ENCODE measurements at places on chromosomes 7 and 10.

- no peak for DNase-seq
Observed at GRCh38 chr7:38942431-38943051, 33.5 kb upstream of the VPS41 start.

- DNase-seq: no peak
Observed at GRCh38 chr7:47942132-47942531, 6.1 kb downstream of the PKD1L1 start.

DNA sequence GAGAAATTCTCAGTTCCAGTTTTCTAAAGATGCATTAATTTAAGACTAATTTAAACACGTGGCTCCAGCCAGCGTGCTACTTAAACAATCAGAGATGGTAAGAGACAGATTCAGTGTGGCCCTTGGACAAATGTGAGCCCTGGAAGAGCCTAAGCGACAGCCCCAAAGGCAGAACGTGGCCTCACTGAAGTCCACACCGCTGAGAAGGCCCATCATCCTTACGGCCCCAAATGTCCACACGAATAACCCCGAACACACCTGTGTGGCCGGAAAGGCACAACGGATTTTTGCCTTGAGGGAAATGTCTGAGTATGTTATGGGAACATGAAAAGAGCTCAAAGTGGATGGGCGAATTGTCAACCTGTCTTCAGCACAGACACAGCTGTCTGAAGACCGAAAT is 3.2 kb downstream of the COX19 start:
- DNase-seq: no peak

GRCh38 chr7:15463801-15464666 is 97.8 kb downstream of the AGMO start:
- no peak for DNase-seq

- DNase-seq: no peak
Observed at GRCh38 chr10:22308390-22308789, 7.8 kb upstream of the COMMD3 start.

DNA sequence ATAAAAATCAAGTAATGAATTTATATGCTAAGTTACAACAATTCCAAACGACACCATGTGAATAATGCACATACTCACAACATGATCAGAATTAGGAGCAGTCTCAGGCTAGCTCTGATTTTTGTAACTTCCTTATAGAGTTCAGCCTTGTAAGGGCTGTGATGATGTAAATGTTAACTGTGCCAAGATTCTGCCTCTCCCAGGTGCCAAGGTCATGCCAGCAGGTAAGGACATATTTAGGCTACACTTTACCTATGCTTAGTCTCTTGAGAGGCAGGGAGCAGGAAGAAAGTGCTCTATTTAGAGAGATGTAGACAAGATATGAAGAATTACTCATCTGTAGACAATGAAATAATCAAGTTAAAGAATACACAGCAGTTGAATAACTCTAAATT is 53.6 kb upstream of the AGR3 start:
- no peak for DNase-seq

DNA sequence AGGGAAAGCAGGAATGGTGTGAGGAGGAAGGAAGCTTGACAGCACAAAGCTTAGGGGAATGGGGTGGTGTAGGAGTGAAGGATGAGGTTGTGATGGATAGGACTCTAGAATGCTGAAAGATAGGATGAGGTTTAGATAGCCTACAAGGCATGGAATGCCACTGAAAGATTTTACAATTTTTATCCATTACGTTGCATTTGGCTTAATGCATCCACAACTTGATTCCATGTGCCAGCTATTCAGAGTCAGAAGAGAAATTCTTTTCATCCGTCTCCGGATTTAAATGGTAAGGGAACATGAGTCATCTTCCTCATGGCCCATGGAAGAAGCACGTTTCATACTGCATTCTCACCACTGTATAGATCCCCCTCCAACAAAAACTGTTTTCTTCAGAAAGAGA is 212.4 kb upstream of the BMPER start:
- no peak for DNase-seq

DNA sequence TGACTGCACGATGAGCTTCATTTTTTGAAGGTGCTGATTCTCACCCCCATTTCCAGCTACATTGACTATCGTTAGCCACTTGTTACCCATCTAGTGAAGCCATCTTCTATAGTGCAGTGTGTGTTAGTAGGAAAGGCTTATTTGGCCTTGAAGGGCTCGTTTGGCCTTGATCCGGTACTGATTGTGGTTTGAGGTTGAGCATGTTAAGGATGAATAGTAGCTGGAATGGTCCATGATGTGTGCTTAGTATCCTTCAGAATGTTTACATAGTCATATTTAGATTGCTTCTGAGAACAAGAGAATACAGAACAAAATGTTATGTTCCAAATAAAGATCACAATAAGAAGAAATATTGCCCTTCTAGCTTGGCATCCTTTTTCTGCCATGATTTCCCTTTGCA is 591.5 kb downstream of the AUTS2 start:
- no peak for DNase-seq

DNA sequence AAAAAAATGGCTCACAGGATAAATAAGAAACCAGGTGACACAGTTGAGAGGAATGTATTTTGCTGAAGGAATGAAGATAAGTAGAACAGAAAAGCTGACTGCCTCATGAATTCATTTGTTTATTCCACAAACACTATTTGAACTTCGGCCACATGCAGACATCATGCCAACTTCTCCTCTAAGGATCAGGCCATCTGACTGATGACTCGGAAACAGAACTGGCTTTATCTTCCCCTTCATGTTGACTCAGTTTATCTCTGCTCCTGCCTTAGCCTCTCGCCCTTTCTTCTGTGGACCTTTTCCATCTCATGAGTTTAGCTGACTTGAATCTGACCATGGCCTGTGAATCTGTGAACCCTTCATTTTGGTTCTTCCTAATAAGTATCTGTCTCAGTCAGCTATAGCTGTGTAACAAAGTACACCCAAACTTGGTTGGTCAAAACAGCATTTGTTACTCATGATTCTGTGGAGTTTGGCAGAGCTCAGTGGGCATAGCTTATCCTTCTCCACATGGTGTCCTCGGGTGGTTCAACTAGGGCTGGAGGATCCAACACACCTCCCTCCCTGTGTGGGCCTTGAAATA is 44.0 kb upstream of the GRID1 start:
- DNase-seq: no peak

- no peak for DNase-seq
Observed at GRCh38 chr10:123552760-123553554, 113.2 kb upstream of the GPR26 start.

DNA sequence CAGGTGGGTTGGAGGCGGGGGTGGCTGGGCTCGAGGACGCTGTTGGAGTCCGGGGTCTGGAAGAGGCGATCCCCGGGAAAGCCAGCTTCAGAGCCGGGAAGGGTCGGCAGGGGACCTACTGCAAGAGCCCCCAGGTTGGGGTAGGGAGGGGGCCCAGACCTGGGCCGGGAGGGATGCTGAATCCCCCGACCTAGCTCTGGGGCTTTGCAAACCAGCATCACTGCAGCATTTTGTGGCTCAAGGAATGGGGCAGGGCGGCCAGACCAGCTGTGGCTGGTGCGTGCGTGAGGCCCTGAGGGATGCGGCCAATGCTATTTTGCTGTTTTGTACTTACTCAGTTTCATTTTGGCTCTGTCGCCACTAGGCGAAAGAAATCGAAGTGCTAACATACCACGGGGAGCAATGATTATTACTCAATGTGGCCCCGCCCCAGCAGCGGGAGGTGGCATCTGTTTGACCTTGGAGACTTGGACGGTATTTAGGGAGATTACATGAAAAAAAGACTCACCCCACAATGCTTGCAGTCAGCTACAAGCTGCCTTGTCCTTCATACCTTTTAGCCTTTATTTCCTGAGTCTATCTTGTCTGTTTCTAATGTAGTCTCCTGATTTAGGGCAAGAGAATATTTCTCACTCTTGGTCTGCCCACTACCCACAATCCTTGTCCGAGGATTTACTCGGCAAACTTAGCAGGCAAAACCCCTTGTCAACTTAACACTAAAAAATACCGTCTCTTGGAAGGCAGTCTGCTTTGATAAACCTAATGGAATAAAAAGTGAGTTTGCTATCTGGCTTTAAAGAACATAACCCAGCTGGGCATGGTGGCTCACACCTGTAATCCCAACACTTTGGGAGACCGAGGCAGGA is 16.2 kb downstream of the HSPB1 start:
- no peak for DNase-seq

- no peak for DNase-seq
Observed at GRCh38 chr10:84175436-84175835, 1.8 kb downstream of the GPR15LG start.

GRCh38 chr10:96556003-96556402 is 30.8 kb downstream of the TM9SF3 start:
- DNase-seq: peak; percentile 30

- DNase-seq: no peak
Observed at GRCh38 chr7:158735935-158736334, 31.3 kb upstream of the NCAPG2 start.

DNA sequence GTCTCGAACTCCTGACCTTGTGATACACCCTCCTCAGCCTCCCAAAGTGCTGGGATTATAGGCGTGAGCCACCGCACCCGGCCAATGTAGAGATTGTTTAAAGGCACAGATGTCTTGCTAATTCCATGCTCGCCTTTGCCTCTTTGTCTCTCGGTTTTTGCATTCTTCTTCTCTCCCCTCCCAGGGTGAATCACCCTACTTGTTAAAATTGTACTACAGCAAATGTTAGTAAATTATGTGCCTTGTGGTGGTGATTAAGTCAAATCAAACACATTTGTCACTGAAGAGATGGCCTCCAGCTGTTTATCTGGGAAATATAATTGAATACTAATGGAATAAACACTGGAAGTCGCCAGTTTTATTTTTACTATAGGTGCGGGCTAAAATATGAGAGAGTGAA is 384.4 kb upstream of the AUTS2 start:
- no peak for DNase-seq

- DNase-seq: no peak
Observed at GRCh38 chr7:4707980-4708411, 25.9 kb downstream of the FOXK1 start.

DNA sequence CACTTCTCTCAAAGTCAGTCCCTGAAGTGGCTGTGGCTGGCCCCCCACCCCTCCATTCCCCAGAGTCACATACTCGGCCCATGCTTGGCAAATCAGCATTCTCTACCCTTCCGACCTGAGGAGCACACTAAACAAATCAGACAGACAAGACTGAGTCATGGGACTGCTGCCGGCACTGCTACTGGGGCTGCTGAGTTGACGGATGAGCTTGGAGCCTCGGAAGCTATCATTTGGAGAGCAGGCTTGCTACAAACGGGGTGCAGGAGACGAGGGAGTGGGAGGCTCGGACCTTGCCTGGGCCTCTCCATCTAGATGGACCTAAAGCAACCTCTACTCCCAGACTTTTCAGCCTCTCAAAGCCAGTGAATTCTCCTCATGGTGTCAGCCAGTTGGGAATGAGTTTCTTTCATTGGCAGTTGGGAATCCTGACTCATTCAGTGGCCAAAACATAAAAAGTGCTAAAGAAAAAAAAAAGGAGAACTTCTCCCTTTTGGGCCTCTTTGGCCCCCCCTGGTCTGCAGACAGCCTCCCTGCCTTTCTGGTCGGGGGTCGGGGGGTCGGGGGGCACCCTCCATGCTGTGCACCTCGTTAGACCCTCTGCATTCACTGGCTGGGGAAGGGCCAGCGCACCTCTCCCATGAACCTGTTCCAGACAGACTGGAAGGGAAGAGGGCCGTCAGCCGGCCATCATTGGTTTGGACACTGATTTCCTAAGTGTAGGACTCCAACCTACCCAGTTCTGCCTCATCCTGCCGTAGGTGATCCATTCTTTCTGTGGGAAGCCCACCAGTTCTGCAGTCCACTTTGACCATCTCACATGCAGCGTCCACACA is 52.3 kb upstream of the COL13A1 start:
- no peak for DNase-seq

DNA sequence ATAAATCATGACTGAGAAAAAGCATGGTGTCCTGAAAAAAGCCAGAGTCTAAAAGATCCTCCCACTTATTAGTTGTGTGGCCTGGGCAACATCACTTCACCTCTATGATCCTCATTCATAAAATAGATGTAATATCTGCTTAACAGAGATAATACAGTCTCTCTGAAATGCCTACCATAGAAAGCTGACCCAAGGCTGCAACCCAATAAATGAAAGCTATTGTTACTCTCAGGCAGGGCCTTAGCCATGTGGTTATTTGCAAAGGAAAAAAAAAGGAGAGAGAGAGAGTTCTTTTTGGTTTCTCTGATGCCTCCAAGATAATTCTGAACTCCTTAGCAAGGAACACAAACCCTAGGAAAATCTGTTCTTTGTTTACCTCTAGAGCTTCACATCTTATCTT is 7.9 kb downstream of the FAM13C start:
- DNase-seq: no peak

- DNase-seq: no peak
Observed at GRCh38 chr7:52838981-52839411, 196.4 kb upstream of the POM121L12 start.

GRCh38 chr7:5428478-5429252 is 5.0 kb upstream of the TNRC18 start:
- peak; percentile 47 for DNase-seq

GRCh38 chr7:69060516-69060915 is 537.8 kb upstream of the AUTS2 start:
- DNase-seq: no peak

DNA sequence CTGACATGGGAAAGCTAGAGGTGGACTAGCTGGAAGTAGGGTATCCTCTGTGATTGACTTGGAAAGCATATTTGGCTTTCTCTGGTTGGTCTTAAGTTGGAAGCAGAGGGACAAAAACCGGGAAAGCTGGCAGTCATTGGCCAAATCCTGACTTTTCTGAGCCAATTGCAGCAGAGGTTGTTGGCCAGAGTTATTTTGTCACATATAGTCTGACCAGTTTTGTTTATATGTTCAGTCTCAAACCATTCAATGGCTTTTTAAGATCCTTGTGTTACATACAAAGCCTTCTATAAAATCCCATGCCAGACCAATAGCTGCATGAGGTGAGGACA is 6.3 kb downstream of the CFAP69 start:
- DNase-seq: no peak

- DNase-seq: no peak
Observed at GRCh38 chr10:95253007-95253406, 37.8 kb downstream of the PDLIM1 start.

- no peak for DNase-seq
Observed at GRCh38 chr10:61175316-61175715, 231.3 kb upstream of the RHOBTB1 start.

DNA sequence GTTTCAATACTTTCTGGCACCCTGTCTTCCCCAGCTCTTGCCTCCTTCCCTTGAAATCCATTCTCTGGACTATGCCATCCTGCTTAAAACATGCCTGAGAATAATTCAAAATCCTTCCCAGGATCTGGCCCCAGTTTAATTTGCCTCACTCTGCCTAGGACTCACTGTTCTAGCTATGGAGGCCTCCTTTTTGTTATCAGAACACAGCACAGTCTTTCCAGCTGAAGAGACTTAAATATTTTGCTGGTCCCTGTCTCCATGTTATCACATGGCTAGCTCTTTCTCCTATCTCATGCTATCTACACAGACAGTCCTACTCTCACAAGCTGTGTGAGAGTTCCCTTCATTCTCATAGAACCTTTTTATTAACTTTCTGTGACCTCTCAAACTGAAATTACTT is 194.8 kb downstream of the RNLS start:
- DNase-seq: no peak

DNA sequence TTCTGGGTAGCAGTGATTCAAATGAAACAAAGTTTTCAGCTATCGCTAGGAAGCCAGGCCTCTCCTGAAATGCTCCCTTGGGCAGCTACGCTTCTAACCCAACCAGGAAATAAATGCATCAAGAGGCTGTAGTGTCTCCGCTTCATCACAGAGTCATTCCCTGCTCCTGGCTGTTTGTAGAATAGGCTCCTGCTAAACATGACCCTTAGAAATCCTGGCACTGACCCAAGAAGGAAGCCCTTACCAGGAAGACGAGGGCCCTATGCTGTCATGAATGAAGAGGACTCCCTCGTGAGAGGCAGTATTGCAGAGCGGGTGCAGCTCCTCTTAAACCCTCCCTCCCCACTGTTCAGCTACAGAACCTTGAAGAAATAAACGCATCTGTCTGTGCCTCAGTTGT is 48.3 kb downstream of the NOD1 start:
- no peak for DNase-seq

Data from kidney (tissue), 22 donors.